IMR-90 (cell line): ENCODE measurements at places on chromosomes 2 and 18. TPM values are rescaled to one million over a fixed set of nuclear protein-coding genes. Genes with fewer than 3 reads are reported as not detected.

DNA sequence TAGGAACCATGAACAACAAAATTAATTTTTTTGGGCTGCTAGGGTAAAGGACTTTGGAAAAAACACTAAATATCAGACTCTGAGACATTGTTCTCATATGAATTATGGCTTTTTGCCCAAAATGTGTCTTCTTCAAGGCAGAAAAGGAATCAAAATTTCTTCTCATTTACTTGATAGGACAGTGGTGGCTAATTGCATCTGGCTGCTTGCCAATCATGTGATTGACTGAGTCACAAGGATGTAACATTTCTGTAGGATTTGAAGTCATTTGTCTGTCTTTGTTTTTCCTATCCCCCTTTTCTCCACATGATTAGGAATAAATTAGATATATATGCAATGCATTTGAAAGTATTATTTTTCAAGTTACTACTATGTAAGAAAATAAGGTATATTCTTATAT, 130.2 kb downstream of the SLC4A10 start:
- H3K4me3 ChIP-seq = no peak overlapping the region
- DNase-seq = no peak
- H3K36me3 ChIP-seq = no peaks in the 10 kb centered on the region
- H3K4me1 ChIP-seq = no peaks in the 10 kb centered on the region
- H3K27ac ChIP-seq = no peak overlapping the region

- 0 out of 2 replicates have a peak overlapping the region, but pooled peaks have one; percentile 18 for H3K27ac ChIP-seq
- no peaks in the 10 kb centered on the region for H3K36me3 ChIP-seq
- DNase-seq = peak; percentile 46
- no peaks in the 10 kb centered on the region for H3K27me3 ChIP-seq
Measured at GRCh38 chr18:24398540-24398939, 916 bp upstream of the OSBPL1A start.

DNA sequence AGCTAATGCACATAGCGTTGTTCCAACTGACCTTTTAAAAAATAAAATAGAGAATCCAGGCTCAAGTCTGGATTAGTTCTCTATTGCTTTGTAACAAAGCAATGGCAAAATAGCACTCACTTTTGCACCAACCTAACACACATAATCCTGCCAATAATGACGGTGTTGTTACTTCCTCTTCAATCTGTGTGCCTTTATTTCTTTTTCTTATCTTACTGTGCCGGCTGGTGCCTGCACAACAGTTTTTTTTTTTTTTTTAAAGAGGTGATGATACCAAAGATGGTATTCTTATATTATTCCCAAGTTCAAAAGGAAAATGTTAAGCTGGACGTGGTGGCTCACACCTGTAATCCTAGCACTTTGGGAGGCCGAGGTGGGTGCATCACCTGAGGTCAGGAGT, 3.4 kb downstream of the PLB1 start:
- H3K36me3 ChIP-seq = no peaks in the 10 kb centered on the region
- no peak overlapping the region for H3K27ac ChIP-seq
- no peak overlapping the region for H3K4me3 ChIP-seq
- no peaks in the 10 kb centered on the region for H3K4me1 ChIP-seq
- H3K27me3 ChIP-seq = peaks cover 53% of the 10 kb centered on the region

DNA sequence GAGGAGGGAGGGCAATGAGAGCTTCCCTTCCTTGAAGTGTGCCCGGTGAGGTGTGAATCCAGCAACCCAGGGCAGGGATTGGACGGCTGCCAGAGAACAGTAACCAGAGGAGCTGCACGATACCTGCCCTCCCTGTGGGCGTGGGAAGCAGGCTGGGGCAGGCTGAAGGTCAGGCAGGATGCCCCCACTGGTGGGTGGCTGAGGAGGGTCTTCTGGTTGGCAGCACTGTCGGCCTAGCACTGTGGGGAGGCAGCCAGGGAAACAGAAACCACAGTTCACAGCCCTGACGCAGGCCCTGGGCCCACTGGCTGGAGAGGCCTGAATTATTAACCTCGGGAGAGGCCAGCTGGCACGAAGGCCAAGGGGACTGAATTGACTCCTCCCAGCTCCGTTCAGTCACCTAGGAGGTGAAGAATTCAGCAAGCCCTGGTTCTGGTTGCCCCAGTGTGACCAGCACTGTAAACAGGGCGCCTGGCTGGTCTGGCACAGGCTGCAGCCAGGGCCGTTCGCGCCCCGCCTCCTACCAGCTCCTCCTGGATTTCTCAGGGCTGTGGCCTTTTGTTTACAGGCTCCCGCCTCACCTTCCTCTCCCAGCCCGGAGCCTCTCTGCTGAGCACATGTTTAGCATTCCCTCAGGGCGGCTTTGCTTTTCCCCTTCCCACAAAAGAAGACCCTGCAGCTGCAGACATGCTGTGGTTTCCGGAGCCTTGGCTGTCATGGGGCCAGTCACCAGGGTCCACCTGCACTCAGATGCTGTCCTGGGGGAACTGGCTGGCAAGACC, 97.8 kb downstream of the B3GNT2 start:
- no peak overlapping the region for H3K27ac ChIP-seq
- peaks cover 10% of the 10 kb centered on the region; the same call in 1 of the 2 replicates for H3K27me3 ChIP-seq
- no peak for DNase-seq
- 0 out of 2 replicates have a peak, but pooled peaks cover 2% of the 10 kb centered on the region for H3K4me1 ChIP-seq
- no peak overlapping the region for H3K4me3 ChIP-seq

DNA sequence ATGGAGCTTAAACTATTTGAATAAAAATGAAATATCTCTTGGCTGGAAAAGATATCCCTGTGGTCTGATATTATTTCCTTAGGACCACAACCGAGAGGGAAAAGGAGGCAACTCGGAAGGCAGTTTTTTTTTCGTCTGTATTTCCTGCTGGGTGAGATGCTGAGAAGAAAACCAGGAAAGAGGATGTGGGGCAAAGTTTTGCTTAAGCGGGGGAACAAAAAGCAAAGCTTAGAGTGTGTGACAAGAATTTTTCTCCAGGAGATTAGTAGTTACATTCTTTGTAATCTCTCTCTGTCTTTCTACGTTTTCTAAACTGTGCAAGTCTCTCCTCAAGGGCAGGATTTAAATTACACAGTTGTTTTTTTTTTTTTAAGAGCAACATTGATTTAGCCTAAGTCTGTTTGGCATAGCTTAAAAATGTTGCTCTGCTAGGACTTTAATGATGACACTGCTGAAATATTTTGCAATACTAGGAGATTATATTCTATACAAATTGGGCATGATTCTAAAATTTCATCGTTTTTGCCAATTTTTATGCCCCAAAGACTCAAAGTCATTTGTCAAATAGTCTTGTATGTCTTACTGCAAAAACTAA, 258.5 kb downstream of the KCNS3 start:
- H3K27me3 ChIP-seq = no peaks in the 10 kb centered on the region
- H3K27ac ChIP-seq = no peak overlapping the region
- no peaks in the 10 kb centered on the region for H3K36me3 ChIP-seq
- no peak overlapping the region for H3K4me3 ChIP-seq
- H3K4me1 ChIP-seq = no peaks in the 10 kb centered on the region
- no peak for DNase-seq

DNA sequence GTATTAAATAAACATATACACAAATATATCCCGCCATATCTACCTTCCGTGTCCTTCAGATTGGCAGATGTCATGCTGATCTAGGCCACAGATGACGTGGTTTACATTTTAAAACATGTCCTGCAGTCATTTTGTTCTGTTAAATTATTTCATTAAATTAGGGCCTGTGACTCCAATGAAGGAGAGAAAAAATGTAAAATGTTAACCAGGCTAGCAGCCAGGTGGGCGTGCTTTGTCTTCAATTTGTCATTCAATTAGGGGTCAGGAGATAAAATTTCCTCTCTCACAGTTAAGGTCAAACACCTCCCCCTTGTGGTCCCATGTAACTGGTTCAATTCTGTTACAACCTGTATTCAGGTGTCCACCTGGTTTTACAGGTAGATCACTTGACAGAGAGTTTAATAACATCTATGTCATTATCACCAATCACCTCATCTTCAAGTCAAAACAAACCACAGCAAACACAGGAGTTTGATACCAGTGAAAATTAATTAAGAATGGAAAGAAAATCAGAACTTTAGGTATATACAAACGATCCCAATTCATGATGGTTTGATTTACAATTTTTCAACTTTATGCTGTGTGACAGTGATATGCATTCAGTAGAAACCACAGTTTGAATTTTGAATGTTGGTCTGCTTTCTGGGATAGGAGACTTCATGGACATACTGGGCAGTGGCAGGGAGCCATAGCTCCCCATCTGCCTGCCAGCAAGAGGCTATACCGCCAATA, 339.4 kb downstream of the CMPK2 start:
- peaks cover 2% of the 10 kb centered on the region; the same call in 1 of the 2 replicates for H3K4me1 ChIP-seq
- no peak overlapping the region for H3K4me3 ChIP-seq
- no peak for DNase-seq
- H3K36me3 ChIP-seq = no peaks in the 10 kb centered on the region

DNA sequence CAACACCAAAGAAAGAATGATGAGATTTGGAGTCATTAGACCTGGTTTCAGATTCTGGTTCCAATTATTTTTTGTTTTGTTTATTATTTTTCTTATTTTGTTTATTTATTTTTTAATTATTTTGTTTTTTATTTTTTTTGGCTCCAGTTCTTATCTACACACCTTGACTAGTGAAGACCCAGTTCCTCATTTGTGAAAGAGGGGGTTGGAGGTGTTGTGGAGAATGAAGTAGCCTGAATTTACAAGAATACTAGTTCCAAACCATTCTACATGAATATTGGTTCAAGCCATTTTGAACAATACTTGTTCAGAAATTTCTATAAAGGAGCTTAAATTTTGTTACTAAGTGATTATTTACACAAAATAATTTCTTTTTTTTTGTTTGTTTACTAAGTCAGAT, 6.9 kb upstream of the KCNJ13 start:
- H3K36me3 ChIP-seq = peaks cover 9% of the 10 kb centered on the region
- H3K27ac ChIP-seq = no peak overlapping the region
- H3K27me3 ChIP-seq = no peaks in the 10 kb centered on the region
- no peaks in the 10 kb centered on the region; the same call in 1 of the 2 replicates for H3K4me1 ChIP-seq

DNA sequence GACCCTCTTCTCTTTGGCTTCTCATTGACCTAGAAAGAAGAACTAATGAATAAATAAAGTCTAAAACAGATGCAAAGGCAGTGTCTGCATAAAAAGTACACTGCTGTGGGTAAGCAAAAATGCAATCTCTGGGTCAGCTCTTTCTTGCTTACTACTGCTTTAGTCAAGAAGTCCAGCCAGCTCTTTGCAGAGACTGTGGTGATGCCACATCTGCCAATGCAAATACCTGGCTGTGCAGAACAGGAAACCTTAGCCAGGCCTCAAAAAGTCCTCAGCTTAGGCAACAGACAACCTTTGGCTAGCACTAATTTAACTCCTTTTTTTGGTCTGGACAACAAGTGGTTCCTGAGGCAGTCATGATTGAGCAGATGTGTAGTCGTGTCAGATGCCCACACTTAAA, 73.6 kb upstream of the RND3 start:
- H3K36me3 ChIP-seq = no peaks in the 10 kb centered on the region
- no peak overlapping the region for H3K4me3 ChIP-seq
- DNase-seq = no peak
- H3K27ac ChIP-seq = no peak overlapping the region
- peaks cover 5% of the 10 kb centered on the region for H3K4me1 ChIP-seq
- H3K27me3 ChIP-seq = no peaks in the 10 kb centered on the region

DNA sequence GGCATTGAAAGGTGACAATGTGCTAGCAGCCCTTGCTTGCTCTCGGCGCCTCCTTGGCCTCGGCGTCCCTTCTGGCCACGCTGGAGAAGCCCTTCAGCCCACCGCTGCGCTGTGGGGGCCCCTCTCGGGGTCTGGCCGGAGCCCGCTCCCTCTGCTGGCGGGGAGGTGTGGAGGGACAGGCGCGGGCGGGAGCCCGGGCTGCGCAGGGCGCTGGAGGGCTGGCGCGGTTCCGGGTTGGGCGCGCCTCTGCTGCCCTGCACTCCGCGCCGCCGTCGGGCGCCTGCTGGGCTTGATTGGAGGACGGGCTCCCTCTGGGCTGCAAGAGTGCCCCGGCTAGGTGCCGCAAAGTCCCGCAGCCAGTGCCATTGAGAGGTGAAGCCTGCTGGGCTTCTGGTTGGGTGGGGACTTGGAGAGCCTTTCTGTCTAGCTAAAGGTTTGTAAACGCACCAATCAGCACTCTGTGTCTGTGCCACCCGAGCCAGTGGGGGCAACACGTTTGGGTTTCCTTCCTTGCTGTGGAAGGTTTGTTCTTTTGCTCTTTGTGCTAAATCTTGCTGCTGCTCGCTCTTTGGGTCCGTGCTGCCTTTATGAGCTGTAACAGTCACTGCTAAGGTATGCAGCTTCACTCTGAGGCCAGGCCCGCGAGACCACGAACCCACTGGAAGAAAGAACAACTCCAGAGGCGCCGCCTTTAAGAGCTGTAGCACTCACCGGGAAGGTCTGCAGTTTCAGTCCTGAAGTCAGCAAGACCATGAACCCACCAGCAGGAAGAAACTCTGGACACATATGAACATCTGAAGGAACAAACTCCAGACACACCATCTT, 14.8 kb upstream of the IMP4 start:
- peaks cover 7% of the 10 kb centered on the region for H3K27me3 ChIP-seq
- H3K36me3 ChIP-seq = no peaks in the 10 kb centered on the region
- no peak overlapping the region for H3K27ac ChIP-seq

GRCh38 chr2:168666339-168666738, 136.1 kb upstream of the NOSTRIN start:
- no peak overlapping the region for H3K27ac ChIP-seq
- peaks cover 3% of the 10 kb centered on the region; the same call in 1 of the 2 replicates for H3K4me1 ChIP-seq
- no peaks in the 10 kb centered on the region for H3K27me3 ChIP-seq
- H3K36me3 ChIP-seq = no peaks in the 10 kb centered on the region
- no peak overlapping the region for H3K4me3 ChIP-seq

- peak; percentile 35 for DNase-seq
- H3K27me3 ChIP-seq = no peaks in the 10 kb centered on the region
- H3K36me3 ChIP-seq = no peaks in the 10 kb centered on the region
- H3K4me1 ChIP-seq = peaks cover 7% of the 10 kb centered on the region
Measured at GRCh38 chr2:217185265-217185995, 325.6 kb upstream of the TNP1 start.

- no peaks in the 10 kb centered on the region for H3K27me3 ChIP-seq
- H3K27ac ChIP-seq = no peak overlapping the region
- H3K36me3 ChIP-seq = no peaks in the 10 kb centered on the region
- H3K4me3 ChIP-seq = no peak overlapping the region
- H3K4me1 ChIP-seq = peaks cover 1% of the 10 kb centered on the region
Measured at GRCh38 chr2:145688156-145688555, 1168.2 kb upstream of the ZEB2 start.

DNA sequence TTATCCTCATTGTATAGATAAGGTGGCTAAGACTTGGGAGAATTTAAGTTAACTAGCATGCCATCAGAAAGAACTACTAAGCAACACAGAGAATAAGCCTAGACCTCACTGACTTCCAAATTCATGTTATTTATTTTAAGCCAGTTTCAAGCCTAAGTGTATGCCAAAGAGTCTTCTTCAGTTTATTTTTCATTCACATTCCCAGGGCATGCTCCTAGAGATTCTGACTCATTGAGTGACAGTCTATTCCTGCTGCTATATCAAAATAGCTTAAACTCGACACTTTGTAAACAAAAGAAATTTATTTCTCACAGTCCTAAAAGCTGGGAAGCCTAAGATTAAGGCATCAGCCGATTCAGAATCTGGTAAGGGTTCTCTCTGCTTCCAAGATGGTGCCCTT, 467.1 kb downstream of the MBD2 start:
- no peak overlapping the region for H3K27ac ChIP-seq
- H3K4me1 ChIP-seq = no peaks in the 10 kb centered on the region
- DNase-seq = no peak
- no peaks in the 10 kb centered on the region for H3K36me3 ChIP-seq

GRCh38 chr18:21257386-21257785, 15.4 kb downstream of the GREB1L start:
- no peak overlapping the region for H3K4me3 ChIP-seq
- H3K4me1 ChIP-seq = no peaks in the 10 kb centered on the region
- no peaks in the 10 kb centered on the region; the same call in none of the 2 replicates for H3K27me3 ChIP-seq

HJURP gene
- 22.6 and 24.2 TPM in 2 replicates for total RNA-seq

IGFBP2 gene
- total RNA-seq = 33.5 and 36.7 TPM in 2 replicates

CRYGB gene
- total RNA-seq = not detected in 2 replicates

TMEM150A gene
- total RNA-seq = 4.7 and 4.8 TPM in 2 replicates

TMEM163 gene
- not detected in 2 replicates for total RNA-seq

FAM237A gene
- total RNA-seq = not detected in 2 replicates
